Kidney epithelial cell (primary cell): ENCODE measurements at places on chromosomes 3 and 15. TPM values are rescaled to one million over a fixed set of nuclear protein-coding genes. Genes with fewer than 3 reads are reported as not detected.

- no peak for DNase-seq
These were observed 216.3 kb upstream of the ARPP21 start for GRCh38 chr3:35422836-35423601.

DNA sequence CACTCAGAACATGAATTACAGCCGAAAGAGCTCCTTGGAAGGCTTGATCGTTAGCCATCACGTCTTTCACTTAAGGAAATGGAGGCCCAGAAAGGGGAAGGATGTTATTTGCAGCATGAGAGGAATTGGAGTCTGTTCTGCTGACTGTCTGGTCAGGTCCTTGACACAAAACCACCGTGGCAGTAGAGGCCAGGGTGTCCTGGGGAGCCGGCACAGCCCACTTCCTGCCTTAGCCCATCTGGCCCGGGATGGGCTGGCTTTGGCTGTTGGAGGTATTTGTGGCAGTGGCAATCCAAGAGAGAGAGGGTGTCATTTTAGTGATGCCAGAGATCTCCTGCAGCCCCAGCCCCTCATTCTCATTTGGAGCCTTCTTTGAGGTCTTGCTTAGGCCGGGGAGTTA is 37.4 kb downstream of the ST6GAL1 start:
- DNase-seq = no peak

DNA sequence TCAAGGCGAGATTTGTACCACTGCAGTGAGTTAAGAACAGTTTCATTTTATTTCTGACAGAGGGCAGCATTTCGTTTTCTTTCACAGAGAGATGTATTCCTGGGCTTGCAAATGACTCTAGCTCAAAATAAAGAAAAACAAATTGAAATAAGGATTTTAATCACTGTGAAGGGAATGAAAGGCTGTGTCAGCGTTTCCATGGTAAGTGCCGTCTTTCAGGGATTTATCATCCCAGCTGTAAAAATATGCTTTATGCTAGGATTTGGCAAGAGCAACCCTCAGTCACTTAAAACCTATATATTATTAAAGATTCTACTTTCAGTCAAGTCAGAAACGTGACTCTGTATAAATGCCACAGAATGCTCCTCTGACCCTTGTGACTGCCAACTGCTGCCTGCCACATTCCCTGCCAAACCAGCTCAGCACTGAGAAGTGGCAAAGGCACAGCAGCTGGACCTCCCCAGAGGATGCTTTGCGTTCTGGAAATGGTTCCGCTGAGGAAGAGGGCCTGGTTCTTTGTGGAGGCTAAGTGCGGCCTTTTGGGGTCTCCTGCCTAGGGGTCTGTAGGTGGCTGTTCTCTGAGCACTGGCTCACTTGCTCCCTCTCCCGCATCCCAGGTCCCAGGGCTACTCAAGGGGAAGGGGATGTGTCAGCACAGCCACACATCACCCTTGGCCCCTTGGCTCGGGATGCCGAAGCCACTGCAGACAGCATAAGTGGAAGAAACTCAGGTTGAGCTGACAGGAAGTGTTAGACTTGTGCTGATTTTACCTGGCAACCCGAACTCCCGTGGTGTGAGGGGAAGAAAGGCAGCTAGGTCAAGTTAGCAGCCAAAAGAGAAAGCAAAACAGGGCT is 56.6 kb upstream of the POMGNT2 start:
- no peak for DNase-seq

GRCh38 chr3:20145874-20146273 is 40.1 kb downstream of the SGO1 start:
- DNase-seq = no peak

- peak; percentile 29 for DNase-seq
These were observed 6.5 kb upstream of the CRYBG3 start for GRCh38 chr3:97815149-97815917.

The FGF7 gene
- not detected in 2 replicates for total RNA-seq

The BFSP2 gene
- 0.96 TPM in 1 of 2 replicates, not detected in the other for total RNA-seq
